Activated T-helper 2 cell treated with anti-CD3 and anti-CD28 coated beads, Interferon-gamma antibody, Interleukin-2, Interleukin-4, amounts not matched to agents 10 μg/mL and 5 μg/mL and 100 μg/mL, durations not matched to agents 14 hours and 24 hours and 36 hours (primary cell): ENCODE measurements at places on chromosomes 11 and 22.

- no peaks in the 10 kb centered on the region for H3K27me3 ChIP-seq
- H3K36me3 ChIP-seq = no peaks in the 10 kb centered on the region
- no peak overlapping the region for H3K4me3 ChIP-seq
- H3K4me1 ChIP-seq = no peaks in the 10 kb centered on the region
- no peak overlapping the region for H3K27ac ChIP-seq
Observed at GRCh38 chr22:42769238-42769573, 48.5 kb upstream of the A4GALT start.

DNA sequence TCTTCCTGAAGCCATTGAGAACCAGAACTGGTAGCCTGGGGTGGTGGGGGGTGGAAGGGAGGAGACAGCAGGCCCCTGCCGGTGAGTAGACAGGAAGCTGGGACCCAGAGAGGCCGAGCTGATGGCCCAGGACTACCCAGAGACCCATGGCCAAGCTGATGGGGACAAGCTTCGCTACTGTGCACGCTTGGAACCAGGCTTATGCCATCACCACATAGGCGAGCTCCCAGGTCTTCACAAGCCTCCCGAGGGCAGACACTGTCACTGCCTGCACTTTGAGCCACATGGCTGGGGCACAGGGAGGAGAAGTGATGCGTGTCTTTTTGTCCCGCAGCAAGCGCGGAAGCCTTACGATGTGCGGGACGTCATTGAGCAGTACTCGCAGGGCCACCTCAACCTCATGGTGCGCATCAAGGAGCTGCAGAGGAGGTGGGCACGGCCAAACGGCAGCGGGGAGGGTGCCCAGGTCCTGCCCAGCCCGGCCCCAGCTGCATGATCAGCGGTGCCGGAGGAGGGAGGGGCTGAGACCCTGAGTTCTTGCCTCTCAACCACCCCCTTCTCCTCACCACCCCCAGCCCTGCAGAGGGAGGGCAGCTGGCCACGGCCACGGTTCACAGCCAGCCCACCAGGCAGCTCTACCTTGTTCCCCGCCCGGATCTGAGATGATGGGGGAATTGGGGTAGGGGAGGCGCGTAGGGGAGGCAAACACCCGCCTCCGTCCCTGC is 76.0 kb upstream of the KCNQ1OT1 start:
- DNase-seq = no peak

GRCh38 chr11:4467811-4468606 is 14.4 kb upstream of the OR52K1 start:
- no peak overlapping the region for H3K4me3 ChIP-seq
- peaks cover 2% of the 10 kb centered on the region for H3K4me1 ChIP-seq
- peaks cover 10% of the 10 kb centered on the region for H3K36me3 ChIP-seq

DNA sequence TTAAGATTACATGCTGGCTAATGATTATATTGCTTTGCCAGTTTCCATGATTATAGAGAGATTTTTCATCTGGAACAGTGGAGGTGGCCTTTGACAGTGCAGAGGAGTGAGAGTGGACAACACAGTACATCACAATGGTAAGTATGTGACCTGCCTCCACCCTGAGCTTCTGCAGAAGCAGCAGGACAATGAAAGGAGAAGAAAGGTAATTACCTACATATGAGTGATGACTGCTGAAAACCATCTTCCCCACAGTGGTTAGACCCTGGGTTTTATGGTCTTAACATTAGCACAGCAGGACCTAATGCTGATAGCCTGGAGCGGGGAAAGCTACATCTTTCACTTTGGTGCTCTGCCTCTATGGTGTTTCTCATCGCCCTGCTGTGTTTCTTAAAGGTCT is 454.7 kb upstream of the DDI1 start:
- H3K4me1 ChIP-seq = no peaks in the 10 kb centered on the region
- H3K27me3 ChIP-seq = no peaks in the 10 kb centered on the region
- no peak overlapping the region for H3K4me3 ChIP-seq
- H3K36me3 ChIP-seq = no peaks in the 10 kb centered on the region
- H3K27ac ChIP-seq = no peak overlapping the region

- peak overlapping the region; percentile 98 for H3K27ac ChIP-seq
- peaks cover 25% of the 10 kb centered on the region for H3K36me3 ChIP-seq
- no peaks in the 10 kb centered on the region for H3K27me3 ChIP-seq
- no peak for DNase-seq
Observed at GRCh38 chr11:47848700-47849155, 578 bp upstream of the NUP160 start.

GRCh38 chr11:126193038-126193478 is 18.4 kb downstream of the RPUSD4 start:
- no peak overlapping the region for H3K27ac ChIP-seq
- no peaks in the 10 kb centered on the region for H3K4me1 ChIP-seq
- H3K36me3 ChIP-seq = peaks cover 27% of the 10 kb centered on the region
- DNase-seq = no peak
- no peaks in the 10 kb centered on the region for H3K27me3 ChIP-seq

- H3K36me3 ChIP-seq = no peaks in the 10 kb centered on the region
- peaks cover 2% of the 10 kb centered on the region for H3K4me1 ChIP-seq
- DNase-seq = no peak
- H3K27ac ChIP-seq = no peak overlapping the region
Observed at GRCh38 chr11:112748713-112749543, 212.3 kb upstream of the NCAM1 start.

DNA sequence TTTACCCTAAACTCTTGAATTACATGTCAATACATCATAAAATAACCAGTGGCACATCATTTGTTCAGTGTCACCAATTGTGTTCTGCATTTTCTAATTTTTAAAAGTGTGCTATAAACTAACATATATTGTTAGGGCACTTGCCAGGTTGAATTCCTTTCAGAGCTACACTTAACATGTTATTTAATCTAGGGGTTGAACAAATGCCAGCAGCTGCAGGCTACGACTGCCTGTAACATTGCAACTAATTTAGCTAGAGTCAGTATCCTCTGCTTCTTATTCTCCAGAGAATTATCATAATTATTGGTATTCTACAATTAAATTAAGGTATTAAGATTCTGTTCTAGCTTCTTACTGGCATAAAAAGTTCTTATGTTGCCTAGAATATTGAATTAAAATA is 46.4 kb upstream of the ARHGAP42 start:
- H3K4me3 ChIP-seq = no peak overlapping the region
- no peaks in the 10 kb centered on the region for H3K36me3 ChIP-seq
- no peak overlapping the region for H3K27ac ChIP-seq
- no peaks in the 10 kb centered on the region for H3K4me1 ChIP-seq
- DNase-seq = no peak

DNA sequence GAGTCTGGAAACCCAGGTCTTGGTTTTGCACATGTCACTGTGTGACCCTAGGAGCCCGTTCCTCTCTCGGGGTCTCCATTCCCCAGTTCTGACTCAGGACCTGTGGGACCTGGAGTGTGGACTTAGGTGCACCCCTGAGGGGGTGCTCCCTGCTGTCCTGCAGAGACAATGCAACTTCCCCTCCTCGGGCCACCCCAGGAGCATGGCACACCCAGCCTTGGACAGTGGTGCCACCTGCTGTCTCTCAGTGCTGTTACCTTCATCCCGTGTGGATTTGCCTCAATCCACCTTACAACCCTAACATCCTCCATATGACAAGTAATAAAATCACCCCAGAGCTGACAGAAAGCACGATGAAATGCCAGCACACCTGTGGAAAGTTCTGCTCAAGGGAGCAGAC is 27.5 kb upstream of the CRYBB3 start:
- no peaks in the 10 kb centered on the region for H3K4me1 ChIP-seq
- H3K36me3 ChIP-seq = peaks cover under 1% of the 10 kb centered on the region
- no peak overlapping the region for H3K27ac ChIP-seq
- H3K27me3 ChIP-seq = no peaks in the 10 kb centered on the region
- H3K4me3 ChIP-seq = no peak overlapping the region

- H3K27me3 ChIP-seq = peaks cover 22% of the 10 kb centered on the region
- no peaks in the 10 kb centered on the region for H3K36me3 ChIP-seq
- H3K4me1 ChIP-seq = peaks cover 20% of the 10 kb centered on the region
- H3K4me3 ChIP-seq = no peak overlapping the region
- no peak overlapping the region for H3K27ac ChIP-seq
Observed at GRCh38 chr11:128645968-128646367, 47.9 kb upstream of the FLI1 start.

- H3K4me3 ChIP-seq = peak overlapping the region; percentile 99
- DNase-seq = no peak
- H3K4me1 ChIP-seq = peaks cover 21% of the 10 kb centered on the region
- H3K27me3 ChIP-seq = no peaks in the 10 kb centered on the region
- peak overlapping the region; percentile 97 for H3K27ac ChIP-seq
Observed at GRCh38 chr11:118998388-118998717, 415 bp downstream of the CENATAC start.

DNA sequence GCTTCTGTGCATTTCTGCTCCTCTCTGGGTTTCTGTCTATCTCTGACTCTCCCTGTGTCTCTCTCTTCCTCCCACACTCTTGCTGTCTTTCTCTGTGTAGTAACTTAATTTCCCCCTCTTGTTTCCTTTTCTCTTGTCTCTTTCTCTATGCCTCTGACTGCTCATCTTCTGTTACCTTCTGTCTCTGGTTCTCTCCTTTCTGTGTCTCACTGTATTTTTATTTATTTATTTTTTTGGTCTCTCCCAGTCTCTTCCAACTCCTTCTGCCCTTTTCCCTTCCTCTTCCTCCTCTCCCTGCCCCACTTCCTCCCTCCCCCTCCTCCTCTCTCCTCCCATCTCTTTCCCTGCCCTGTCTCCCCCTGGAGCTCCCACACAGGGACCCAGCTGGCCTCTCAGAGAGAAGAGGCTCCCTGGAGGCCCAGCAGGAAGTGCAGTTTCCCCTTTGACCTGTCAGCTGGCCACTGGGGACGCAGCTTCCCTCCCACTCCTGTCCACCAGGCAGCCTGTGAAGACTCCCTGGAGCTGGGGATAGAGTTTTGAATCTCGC is 38.3 kb upstream of the MYH9 start:
- H3K27me3 ChIP-seq = no peaks in the 10 kb centered on the region
- H3K36me3 ChIP-seq = no peaks in the 10 kb centered on the region
- H3K27ac ChIP-seq = peak overlapping the region; percentile 50
- H3K4me3 ChIP-seq = no peak overlapping the region

- no peak within 1 kb of the TSS for H3K4me3 ChIP-seq
- no peak for DNase-seq
- no peak within 1 kb of the TSS for H3K27ac ChIP-seq
Observed at GRCh38 chr11:113387605-113388211, at the start of gene ANKK1. TSS of gene ANKK1 (plus strand) at chr11:113387779. CDS start at chr11:113387885, 106 bp downstream.

- peaks cover 21% of the 10 kb centered on the region for H3K4me1 ChIP-seq
- no peak overlapping the region for H3K4me3 ChIP-seq
- no peaks in the 10 kb centered on the region for H3K27me3 ChIP-seq
- H3K27ac ChIP-seq = no peak overlapping the region
- no peak for DNase-seq
Observed at GRCh38 chr22:29840498-29840897, 2.4 kb upstream of the ASCC2 start.

GRCh38 chr11:44535191-44535980 is 30.1 kb upstream of the CD82 start:
- no peak for DNase-seq
- H3K4me3 ChIP-seq = no peak overlapping the region
- no peaks in the 10 kb centered on the region for H3K27me3 ChIP-seq
- peaks cover 13% of the 10 kb centered on the region for H3K4me1 ChIP-seq
- H3K27ac ChIP-seq = no peak overlapping the region
- H3K36me3 ChIP-seq = no peaks in the 10 kb centered on the region

- no peaks in the 10 kb centered on the region for H3K4me1 ChIP-seq
- peaks cover 17% of the 10 kb centered on the region for H3K27me3 ChIP-seq
- DNase-seq = no peak
- no peaks in the 10 kb centered on the region for H3K36me3 ChIP-seq
Observed at GRCh38 chr11:59078435-59078834, 7.7 kb upstream of the GLYATL1B start.

DNA sequence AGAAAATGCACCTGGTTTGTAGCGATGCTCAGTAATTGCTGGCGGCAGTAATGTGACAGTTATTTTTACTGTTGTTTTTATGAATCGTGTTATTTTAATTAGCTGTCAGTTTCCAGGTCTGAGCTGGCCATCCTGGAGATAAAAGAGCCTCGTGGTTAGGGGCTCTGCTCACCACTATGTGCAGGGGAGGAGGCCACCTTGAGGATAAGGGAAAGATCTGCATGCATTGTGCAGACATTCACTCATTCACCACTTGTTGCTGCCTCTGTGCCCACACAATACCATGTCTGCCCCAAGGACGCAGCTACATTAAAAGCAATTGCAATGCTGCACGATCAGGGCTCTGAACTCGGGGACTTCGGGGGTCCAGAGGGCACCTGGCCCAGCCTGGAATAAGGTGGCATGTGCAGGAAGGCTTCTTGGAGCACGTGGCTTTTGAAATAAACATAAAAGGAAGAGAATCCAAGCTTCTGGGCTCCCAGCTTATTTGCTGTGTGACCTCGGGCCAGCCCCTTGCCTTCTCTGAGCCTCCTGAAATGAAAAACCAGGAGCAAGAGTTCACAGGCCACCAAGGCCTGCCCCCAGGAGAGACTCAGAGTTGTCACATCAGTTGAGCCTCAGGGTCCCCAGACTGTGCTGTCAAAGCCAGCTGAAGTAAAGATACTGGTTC is 44.7 kb upstream of the SHISAL1 start:
- peaks cover 9% of the 10 kb centered on the region for H3K27me3 ChIP-seq
- no peak overlapping the region for H3K27ac ChIP-seq
- no peaks in the 10 kb centered on the region for H3K4me1 ChIP-seq
- DNase-seq = no peak

- H3K4me3 ChIP-seq = peak within 1 kb of the TSS; percentile 90
- H3K27me3 ChIP-seq = peaks cover 61% of the 10 kb centered on the region
- H3K27ac ChIP-seq = peak within 1 kb of the TSS; percentile 50
- DNase-seq = peak; percentile 65
Observed at GRCh38 chr11:120210626-120211521, at the start of gene OAF. TSS of gene OAF (plus strand) at chr11:120211032. CDS start at chr11:120211280, 248 bp downstream.

DNA sequence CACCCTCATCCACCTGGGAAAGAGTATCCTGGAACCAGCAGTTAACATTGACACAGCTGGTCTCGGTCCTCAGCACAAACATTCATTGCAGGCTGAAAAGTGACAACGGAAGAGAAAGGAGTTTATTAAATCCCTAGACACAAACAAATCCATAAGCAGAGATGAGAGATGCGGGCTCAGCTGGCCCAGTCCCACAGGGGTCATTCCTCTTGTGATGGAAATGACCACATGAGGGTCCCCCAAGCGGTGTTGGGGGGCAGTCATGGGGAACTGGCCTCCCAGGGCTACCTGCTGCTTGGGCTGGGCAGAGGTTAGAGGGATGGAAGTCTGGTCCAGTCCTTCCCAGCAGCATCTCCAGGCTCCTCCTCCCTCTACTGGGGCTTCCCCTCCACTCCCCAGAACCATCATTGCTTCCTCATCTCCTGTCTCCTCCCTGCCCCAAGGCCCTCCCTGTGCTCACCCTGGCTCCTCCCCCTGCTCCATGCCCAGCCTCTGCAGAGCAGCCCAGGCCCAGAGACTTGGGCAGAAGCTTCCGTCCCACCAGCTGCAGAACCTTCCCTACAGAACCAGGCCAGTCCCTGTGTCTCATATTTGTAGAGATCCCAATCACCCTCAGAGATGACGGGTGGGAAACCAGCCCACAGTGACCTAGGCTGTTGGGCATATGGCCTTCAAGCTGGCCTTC is 5.4 kb upstream of the IGLL5 start:
- no peak overlapping the region for H3K27ac ChIP-seq
- no peaks in the 10 kb centered on the region for H3K36me3 ChIP-seq
- no peak overlapping the region for H3K4me3 ChIP-seq
- H3K4me1 ChIP-seq = peaks cover 15% of the 10 kb centered on the region
- peaks cover 30% of the 10 kb centered on the region for H3K27me3 ChIP-seq
- DNase-seq = peak; percentile 9
